ENCODE measurements at places on chromosomes 16 and 17. TPM values are rescaled to one million over a fixed set of nuclear protein-coding genes. Genes with fewer than 3 reads are reported as not detected.

Gene LRRC37A2
- total RNA-seq = 6.7 TPM

Gene MT1G
- total RNA-seq = 26.8 TPM

Gene C16orf89
- not detected for total RNA-seq

Gene RNF227
- total RNA-seq = 3.7 TPM

Gene ADAT1
- total RNA-seq = 60.5 TPM

Gene SLC5A11
- total RNA-seq = not detected

Gene CACNG5
- not detected for total RNA-seq

Gene SPG7
- total RNA-seq = 67.4 TPM

DNA sequence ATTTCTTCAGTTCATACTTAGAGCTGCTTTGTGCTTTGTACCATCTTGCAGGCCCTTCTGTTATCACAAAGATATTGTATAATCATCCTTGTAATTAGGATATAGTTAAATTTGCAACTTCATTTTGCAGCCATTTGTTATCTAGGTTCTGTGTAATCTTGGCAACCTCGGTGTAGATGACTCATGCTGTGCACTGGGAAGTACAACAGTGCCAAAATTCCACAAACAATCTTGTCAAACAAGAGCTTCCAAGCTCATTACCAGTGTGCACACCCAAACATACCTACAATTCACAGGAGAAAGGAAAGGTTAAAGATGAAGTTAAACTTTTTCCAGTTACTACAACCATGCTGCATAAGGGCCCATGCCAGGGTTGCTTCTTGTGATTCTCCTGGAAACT, 1231.8 kb downstream of the CDH11 start:
- no peak for DNase-seq

DNA sequence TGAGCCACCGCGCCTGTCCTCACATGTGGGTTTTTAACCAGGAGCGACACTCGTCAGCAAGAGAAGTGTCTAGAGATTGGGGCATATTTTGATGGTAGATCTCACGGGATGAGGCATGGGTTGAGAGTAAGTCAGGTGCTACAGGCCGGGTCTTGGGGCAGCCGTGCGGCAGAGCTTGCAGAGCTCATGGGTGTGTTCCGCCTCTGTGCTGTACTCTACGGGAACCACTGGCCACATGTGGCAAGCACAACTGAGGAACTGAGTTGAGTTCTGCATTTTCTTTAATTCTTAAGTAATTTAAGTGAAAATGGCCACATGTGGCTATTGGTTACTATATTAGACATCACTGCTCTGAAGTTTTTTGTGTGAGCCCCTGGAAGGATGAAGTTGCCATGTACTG, 9.6 kb downstream of the CLUAP1 start:
- DNase-seq = no peak

GRCh38 chr16:48113471-48113870, 42.3 kb downstream of the ABCC12 start:
- no peak for DNase-seq

GRCh38 chr17:979539-980405, at the start of gene NXN:
NXN (minus strand) TSS chr17:979776.
- DNase-seq = peak; percentile 91

GRCh38 chr17:59257101-59257500, 36.8 kb downstream of the GDPD1 start:
- no peak for DNase-seq

GRCh38 chr17:69763503-69763902, 311.5 kb upstream of the KCNJ16 start:
- no peak for DNase-seq

DNA sequence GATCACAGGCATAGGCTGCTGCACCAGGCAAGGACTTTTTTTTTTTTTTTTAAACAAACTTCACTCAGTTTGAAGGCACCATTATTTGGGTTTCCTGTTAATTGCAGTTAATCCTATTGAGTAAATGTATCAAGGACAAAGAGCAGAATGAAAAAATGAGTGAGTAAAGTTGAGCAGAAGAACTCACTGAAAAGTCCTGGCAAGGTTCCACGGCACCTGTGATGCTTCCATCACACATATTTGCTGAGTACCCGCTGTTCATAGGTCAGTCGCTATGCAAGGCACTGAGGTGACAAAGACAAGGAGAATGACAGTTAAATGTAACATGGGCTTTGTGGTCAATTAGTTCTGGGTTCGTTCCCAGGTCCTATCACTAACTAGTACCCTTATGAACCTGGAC, 670.0 kb downstream of the MAF start:
- no peak for DNase-seq

- DNase-seq = no peak
Observed at GRCh38 chr16:12157517-12158093, 181.1 kb downstream of the SNX29 start.

DNA sequence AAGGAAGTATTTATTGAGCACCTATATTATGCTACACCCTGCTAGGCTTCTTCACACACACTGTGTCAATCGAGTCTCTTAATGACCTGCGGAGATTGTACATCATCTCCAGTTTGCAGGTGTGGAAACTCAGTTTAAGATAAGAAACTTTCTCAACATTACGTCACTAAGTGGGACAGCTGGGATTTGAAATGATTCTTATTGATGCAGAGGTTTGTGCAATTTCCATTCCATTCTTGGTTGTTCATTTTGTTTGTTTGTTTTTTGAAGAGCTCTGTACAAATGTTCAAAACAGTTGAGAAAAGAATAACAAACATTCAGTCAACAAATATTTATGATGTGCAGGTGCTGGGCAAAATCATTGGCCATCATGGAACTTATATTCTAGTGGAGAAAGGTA, 84.8 kb downstream of the MAP2K6 start:
- DNase-seq = no peak

DNA sequence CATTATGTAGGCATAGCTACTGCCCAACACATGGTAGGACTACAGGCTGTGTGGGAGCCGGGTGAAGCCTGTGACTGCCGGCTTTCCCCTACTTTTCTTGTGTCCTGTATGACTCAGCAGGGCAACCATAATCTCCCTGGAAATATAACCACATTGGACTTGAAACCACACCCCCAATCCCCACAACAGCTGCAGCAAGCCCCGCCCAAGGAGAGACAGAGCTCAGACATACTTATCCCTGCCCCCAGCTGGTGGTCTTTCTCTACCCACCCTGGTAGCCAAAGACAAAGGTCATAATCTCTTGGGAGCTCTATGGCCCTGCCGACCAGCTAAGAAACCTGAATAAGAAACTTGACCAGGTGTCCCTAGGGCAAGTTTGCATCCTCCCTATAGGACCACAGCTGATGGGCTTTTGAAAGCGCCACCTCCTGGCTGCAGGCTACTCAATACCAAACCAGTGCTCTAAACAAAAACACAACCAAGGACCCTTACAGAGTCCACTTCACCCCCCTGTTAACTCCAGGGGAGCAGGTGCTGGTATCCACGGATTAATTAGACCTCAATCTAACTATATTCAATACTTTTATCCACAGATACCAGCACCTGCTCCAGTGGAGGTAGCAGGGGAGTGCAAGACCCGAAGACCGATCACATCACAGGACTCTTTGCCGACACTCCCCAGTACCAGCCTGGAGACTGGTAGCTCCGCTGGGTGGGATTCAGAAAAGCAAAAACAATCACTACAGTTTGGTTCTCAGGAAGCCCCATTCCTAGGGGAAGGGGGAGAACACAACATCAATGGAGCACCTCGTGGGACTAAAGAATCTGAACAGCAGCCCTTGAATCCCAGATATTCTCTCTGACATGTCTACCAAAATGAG, 91.2 kb downstream of the IRX5 start:
- DNase-seq = no peak

- no peak for DNase-seq
Observed at GRCh38 chr16:77684181-77684526, 38.2 kb upstream of the NUDT7 start.

DNA sequence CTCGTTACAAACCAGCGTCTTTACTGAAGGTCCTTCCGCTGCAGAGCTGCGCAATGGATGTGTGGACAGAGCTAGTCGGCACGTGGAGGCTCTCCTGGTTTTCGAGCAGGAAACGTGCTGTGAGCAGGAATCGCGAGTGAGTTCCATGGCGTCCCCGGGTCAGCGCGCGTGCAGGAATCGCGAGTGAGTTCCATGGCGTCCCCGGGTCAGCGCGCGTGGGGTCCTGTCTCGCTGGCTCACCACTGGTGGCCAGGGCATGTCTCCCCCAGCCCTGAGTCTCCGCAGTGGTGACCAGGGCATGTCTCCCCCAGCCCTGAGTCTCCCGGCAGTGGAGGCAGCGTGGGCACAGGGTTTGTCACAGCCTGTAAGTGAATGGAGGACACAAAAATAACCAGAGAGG, 62.7 kb downstream of the KLHDC4 start:
- DNase-seq = no peak

- no peak for DNase-seq
Observed at GRCh38 chr17:43662413-43663141, 855 bp upstream of the MEOX1 start.

DNA sequence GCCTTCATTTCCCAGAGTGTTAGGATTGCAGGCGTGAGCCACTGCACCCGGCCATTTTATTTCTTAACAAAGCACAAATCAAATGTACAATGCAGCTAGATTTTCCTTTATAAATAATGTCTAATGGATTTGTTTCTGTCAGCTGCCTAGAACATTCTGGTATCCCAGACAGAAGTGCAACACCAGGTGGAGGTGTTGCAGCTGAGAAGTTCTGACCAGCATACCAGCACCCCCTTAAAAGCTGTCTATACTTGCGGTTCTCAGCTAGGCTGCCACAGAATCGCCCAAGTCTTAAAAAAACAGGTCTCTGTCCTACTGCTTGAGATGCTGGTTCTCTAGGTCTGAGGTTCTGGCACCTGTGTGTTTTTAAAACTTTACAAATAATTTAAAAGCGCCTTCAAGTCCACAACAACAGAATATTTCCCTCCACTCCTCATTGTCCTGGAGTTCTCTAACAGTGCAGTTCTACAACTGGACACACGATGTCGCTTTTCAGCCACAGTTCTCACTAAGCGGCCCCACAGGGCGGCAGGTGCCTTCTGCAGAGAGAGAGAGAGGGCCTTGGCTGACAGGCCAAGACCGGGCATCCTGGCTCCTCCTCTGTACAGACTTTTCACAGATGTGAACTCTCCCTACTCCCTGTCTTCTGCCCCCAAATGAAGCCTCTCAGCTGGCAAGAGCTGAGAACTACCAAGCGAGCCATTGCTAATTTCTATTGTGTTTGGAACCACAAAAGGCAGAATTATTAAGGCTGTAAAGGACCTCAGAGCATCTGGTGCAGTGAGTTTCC, 32.6 kb upstream of the MEOX1 start:
- DNase-seq = peak; percentile 79

GRCh38 chr17:62780269-62780668, 27.8 kb downstream of the MARCHF10 start:
- DNase-seq = no peak

GRCh38 chr17:56549501-56549900, 44.0 kb upstream of the NOG start:
- no peak for DNase-seq

- DNase-seq = no peak
Observed at GRCh38 chr17:39939106-39939505, 11.6 kb downstream of the LRRC3C start.

GRCh38 chr16:73527187-73527586, 479.3 kb upstream of the ZFHX3 start:
- no peak for DNase-seq

DNA sequence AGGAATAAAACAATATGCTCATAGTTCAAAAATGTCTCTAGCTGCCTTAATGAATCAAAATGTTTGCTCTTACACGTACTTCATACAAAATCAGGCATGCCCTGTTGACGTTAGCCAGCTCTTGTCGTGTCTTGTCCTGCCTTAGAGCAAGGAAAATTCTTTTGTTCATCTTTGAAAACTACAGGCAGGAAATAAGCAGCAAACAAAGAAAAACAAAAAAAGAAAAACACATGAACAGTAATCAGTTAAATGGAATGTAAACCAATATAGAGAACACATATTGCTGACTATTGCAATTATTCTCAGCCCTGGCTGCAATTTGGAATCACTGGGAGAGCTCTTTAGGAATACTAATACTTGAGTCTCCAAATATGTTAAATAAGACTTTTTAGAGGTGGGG, 1.7 kb downstream of the CAPNS2 start:
- no peak for DNase-seq

GRCh38 chr16:65754820-65755691, 611.4 kb upstream of the CDH5 start:
- no peak for DNase-seq

Data from activated T-cell treated with anti-CD3 and anti-CD28 coated beads, Interleukin-2, amount 50 U/mL, for 72 hours (primary cell).